ENCODE measurements at places on chromosomes 3 and 15.

- no peak for DNase-seq
- no peak overlapping the region for H3K4me3 ChIP-seq
- no peaks in the 10 kb centered on the region for H3K36me3 ChIP-seq
- H3K27me3 ChIP-seq, result no peaks in the 10 kb centered on the region
- no peak overlapping the region for H3K27ac ChIP-seq
Observed at GRCh38 chr15:64754663-64755426, 20.5 kb downstream of the RBPMS2 start.

DNA sequence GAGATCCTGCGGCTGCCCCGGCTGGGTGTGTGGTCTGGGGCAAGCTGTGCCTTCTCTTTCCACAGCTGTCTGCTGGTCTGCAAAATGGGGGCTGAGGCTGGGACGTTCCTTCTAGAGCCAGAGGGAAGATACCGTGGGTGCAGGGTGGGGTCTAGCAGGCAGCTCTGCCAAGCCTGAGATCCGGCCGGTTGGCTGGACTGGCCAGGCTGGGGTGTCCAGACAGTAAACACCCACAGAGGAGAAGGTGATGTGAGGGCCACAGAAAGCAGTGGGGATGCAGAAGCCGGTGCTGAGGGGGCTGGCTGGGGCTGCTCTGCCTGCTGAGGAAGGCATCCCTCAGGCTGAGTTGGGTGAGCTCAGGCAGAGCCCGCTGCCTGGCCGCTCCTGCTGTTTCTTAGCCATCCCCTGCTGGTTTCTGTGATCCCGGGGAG lies 46.1 kb downstream of the FBLN2 start:
- H3K4me3 ChIP-seq, result no peak overlapping the region
- peaks cover 26% of the 10 kb centered on the region for H3K4me1 ChIP-seq

DNA sequence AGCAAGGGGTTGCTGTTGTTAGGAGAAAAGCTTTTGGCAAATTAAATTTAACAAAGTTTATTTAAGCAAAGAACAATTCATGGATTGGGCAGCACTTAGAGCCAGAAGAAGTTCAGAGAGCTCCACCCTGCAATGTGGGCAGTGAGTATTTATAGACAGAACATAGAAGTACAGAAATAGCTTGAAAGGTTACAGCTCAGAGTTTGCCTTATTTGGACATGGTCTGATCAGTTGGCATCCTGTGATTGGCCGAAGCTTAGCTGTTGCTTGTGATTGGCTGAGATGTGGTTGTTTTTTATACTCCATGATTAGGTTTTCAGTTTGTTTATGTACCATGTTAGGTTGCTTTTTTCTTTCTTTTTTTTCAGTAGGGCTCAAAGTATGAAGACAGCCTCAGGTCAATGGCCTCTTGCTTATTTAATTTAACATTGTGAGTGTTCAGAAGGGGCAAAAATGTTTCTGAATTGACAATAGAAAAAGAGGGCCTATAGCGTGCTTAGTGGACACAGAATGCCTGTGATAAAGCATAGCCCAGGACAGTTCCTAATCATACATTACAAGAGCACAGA lies 293.8 kb downstream of the IGSF11 start:
- H3K36me3 ChIP-seq, result no peaks in the 10 kb centered on the region
- DNase-seq, result no peak
- H3K4me1 ChIP-seq, result no peaks in the 10 kb centered on the region

GRCh38 chr15:86645925-86646500 lies 566.3 kb downstream of the AGBL1 start:
- no peaks in the 10 kb centered on the region for H3K4me1 ChIP-seq
- H3K36me3 ChIP-seq, result no peaks in the 10 kb centered on the region
- H3K27me3 ChIP-seq, result no peaks in the 10 kb centered on the region
- DNase-seq, result no peak
- no peak overlapping the region for H3K27ac ChIP-seq

GRCh38 chr3:108001457-108001856 lies 89.4 kb downstream of the CD47 start:
- peak; percentile 60 for DNase-seq
- H3K4me1 ChIP-seq, result peaks cover 8% of the 10 kb centered on the region
- H3K27me3 ChIP-seq, result no peaks in the 10 kb centered on the region
- H3K4me3 ChIP-seq, result no peak overlapping the region
- H3K27ac ChIP-seq, result no peak overlapping the region

DNA sequence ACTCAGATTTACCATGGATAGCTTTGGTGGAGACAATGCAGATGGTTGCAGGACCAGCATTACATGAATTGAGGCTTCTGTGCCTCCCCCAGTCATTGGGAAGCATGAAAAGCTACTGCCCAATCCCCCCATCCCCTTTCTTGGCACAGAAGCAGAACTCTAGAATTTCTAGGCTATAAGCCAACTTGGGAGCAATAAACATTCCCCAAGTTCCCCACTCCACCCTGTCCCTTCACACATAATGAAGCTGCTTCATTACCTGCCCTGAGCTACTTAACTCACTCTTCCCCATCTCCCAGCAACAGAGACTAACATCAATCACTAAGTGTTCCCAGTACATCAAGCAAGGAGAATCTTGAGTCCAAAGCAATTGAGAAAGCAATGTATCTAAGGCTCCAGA lies 164.5 kb downstream of the RORA start:
- DNase-seq, result no peak
- no peak overlapping the region for H3K27ac ChIP-seq
- H3K27me3 ChIP-seq, result no peaks in the 10 kb centered on the region
- no peak overlapping the region for H3K4me3 ChIP-seq

GRCh38 chr15:80915472-80915871 lies 74.1 kb downstream of the MESD start:
- no peak overlapping the region for H3K27ac ChIP-seq
- no peak for DNase-seq
- no peak overlapping the region for H3K4me3 ChIP-seq
- H3K36me3 ChIP-seq, result peaks cover 19% of the 10 kb centered on the region

DNA sequence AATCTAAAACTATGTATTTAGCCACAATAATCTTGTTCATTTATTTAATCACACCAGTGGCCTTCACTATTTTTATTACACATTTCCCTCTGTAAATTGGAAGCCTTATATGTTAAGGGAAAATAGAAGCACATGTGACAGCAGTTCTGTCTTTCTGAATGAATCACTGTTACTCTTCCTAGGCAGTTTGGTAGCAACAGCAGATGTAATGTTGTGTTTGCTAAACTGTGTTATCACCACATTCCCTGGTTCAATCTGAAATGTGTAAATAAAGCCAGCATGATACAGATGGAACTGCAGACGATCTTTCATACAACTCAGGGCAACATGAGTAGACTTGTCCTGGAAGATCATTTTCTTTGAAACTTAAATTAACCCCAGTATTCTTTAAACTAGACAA lies 220.1 kb downstream of the MCTP2 start:
- no peak overlapping the region for H3K27ac ChIP-seq
- no peaks in the 10 kb centered on the region for H3K27me3 ChIP-seq
- H3K4me3 ChIP-seq, result no peak overlapping the region
- no peaks in the 10 kb centered on the region for H3K36me3 ChIP-seq
- DNase-seq, result no peak
- H3K4me1 ChIP-seq, result no peaks in the 10 kb centered on the region

- DNase-seq, result no peak
- H3K4me3 ChIP-seq, result no peak overlapping the region
- peaks cover 27% of the 10 kb centered on the region for H3K4me1 ChIP-seq
Observed at GRCh38 chr3:191414732-191415131, 46.2 kb upstream of the PYDC2 start.

GRCh38 chr15:48794697-48795134 lies 16.2 kb downstream of the CEP152 start:
- H3K36me3 ChIP-seq, result no peaks in the 10 kb centered on the region
- no peak overlapping the region for H3K27ac ChIP-seq
- H3K4me3 ChIP-seq, result no peak overlapping the region
- DNase-seq, result peak; percentile 35
- peaks cover 34% of the 10 kb centered on the region for H3K4me1 ChIP-seq
- no peaks in the 10 kb centered on the region for H3K27me3 ChIP-seq

DNA sequence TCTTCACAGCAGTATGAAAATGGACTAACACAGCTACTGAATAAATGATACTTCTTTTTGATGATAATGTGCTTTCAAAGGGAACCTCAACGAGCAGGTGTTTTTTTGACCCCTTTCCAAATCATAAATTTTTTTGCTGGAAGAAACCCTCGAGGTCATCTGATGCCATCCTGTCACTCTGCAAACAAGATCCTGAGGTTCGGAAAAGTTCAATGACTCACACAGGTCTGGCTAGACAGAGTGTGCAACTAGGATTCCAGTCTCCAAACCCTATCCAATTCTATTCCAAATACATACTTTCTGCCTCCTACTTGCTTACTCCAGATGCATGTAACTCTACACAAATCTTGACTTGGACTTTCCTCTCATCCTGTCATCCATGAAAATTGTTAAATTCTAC lies 124.7 kb downstream of the NEDD4 start:
- no peak overlapping the region for H3K4me3 ChIP-seq
- no peak for DNase-seq
- H3K36me3 ChIP-seq, result peaks cover 5% of the 10 kb centered on the region
- no peaks in the 10 kb centered on the region for H3K27me3 ChIP-seq
- no peaks in the 10 kb centered on the region for H3K4me1 ChIP-seq
- H3K27ac ChIP-seq, result no peak overlapping the region

DNA sequence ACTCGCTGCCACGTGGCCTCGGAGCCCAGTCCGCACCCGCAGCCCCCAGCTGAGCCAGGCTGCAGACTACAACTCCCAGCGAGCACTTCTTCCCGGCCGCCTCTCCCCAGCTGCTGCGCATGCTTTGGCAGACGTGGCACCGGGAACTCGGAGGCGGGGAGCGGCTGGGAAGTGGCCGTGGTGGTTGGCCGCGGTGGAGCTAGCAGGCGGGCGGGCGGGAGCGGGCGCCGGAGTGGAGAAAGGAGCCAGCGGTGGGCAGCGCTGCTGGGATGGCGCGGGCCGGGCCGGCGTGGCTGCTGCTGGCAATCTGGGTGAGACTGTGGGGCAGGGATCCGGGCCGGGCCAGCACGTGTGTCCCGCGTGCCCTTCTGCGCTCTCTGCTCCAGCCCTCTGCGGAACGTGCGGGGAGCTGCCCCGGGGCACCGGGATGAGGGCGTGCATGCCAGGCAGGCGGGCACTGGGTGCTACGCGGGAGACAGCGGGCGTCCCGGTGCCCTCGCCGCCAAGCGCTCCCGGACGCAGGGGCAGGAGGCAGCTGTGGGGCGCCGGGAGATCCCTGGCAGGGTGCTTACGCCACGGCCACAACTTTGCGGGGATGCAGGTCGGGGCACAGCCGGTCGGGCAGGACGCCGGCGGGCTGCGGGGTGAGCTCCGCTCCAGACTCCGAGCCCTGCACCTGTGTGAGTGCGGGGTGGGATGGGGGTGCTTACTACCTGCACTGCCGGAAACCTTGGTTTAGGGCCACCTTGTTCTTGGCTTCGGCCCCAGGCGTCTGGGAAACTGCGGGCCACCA lies at the start of gene PDIA5:
Gene PDIA5, plus strand, starts transcription at position 130 of the 793 bp plus-strand sequence. Its CDS starts 140 bp downstream, at position 270.
- H3K27me3 ChIP-seq, result no peaks in the 10 kb centered on the region
- peak within 1 kb of the TSS; percentile 68 for H3K27ac ChIP-seq
- no peaks in the 10 kb centered on the region for H3K36me3 ChIP-seq
- 0 out of 2 replicates have a peak, but pooled peaks cover 9% of the 10 kb centered on the region for H3K4me1 ChIP-seq
- peak; percentile 96 for DNase-seq

DNA sequence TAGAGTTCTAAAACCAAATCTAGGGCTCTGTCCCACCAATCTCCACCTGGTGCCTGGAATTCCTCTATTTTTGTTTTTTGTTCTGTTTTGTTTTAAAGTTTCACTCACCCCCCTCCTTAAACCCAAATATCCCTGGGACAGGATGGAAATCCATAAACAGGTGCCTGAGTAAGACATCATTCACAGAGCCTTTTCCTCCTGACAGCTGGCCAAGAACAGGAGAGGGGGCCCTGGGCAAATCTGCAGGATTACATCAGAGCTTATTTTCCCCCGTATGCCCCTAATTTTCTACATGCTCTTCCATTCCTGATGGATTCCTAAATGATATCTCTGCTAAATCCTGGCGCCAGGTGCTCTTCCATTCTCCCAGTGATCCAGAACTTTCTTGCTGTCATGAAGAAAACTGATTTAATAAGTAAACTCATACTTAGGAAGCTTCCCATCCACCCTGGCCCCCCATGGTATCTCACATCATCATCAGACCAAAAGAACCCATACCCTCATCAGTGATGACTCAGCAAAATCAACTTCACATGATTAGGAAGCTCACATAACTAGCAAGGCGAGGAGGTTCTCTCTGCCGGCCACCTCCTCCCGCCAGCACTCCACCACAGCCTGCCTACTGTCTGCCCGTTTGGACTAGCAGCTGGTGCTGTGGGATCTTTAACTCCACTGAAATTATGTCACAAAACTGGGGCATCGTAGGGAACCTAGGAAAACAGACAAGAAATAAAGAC lies 61.0 kb downstream of the LIPC start:
- no peak for DNase-seq
- H3K4me1 ChIP-seq, result peaks cover under 1% of the 10 kb centered on the region
- H3K36me3 ChIP-seq, result no peaks in the 10 kb centered on the region
- no peak overlapping the region for H3K4me3 ChIP-seq

GRCh38 chr15:58987036-58987435 lies 427 bp upstream of the RNF111 start:
- no peaks in the 10 kb centered on the region for H3K36me3 ChIP-seq
- H3K4me1 ChIP-seq, result peaks cover 15% of the 10 kb centered on the region
- no peak for DNase-seq
- no peaks in the 10 kb centered on the region for H3K27me3 ChIP-seq
- H3K4me3 ChIP-seq, result peak overlapping the region; percentile 97
- peak overlapping the region; percentile 71 for H3K27ac ChIP-seq

DNA sequence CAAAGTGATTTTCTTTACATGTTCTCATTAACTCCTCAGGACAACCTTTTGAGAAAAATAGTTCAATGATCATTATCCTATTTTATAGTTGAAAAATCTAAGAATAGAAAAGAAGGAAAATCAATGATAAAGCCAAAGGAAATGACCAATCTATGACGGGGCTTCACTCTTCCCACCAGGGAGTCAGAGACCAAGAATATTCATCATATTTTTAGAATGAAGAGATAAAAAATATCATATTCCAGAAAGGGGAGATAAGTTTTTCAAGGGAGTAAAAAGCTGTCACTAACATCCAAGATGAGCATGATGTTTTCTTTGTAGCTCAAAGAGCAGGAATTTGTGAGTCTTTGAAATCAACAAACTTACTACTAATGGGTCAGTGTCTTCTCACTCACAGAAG lies 71.5 kb upstream of the LPP start:
- DNase-seq, result peak; percentile 21
- H3K27me3 ChIP-seq, result no peaks in the 10 kb centered on the region
- H3K4me3 ChIP-seq, result no peak overlapping the region
- H3K4me1 ChIP-seq, result peaks cover 18% of the 10 kb centered on the region
- H3K27ac ChIP-seq, result peak overlapping the region; percentile 23

DNA sequence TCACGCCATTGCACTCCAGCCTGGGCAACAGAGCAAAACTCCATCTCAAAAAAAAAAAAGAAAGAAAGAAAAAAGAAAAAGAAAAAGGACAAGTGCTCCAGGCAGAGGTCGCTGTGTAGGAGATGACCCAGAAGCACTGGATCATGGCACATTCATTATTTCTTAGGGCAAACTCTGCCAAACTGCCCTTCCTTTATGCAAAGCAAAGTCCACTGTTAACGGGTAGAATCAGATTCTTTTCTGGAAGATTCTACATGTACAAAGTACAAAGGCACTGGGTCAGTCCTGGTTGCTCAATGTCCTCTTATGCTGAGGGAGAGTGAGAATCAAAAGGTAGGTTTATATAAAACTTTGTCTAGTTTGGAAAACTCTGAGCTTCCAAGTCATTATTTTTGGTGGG lies 144.9 kb downstream of the FEZF2 start:
- H3K4me3 ChIP-seq, result no peak overlapping the region
- no peak for DNase-seq
- H3K27ac ChIP-seq, result no peak overlapping the region
- H3K4me1 ChIP-seq, result no peaks in the 10 kb centered on the region
- H3K36me3 ChIP-seq, result no peaks in the 10 kb centered on the region
- no peaks in the 10 kb centered on the region for H3K27me3 ChIP-seq
